ENCODE measurements at places on chromosomes 6 and 20. TPM values are rescaled to one million over a fixed set of nuclear protein-coding genes. Genes with fewer than 3 reads are reported as not detected.

DNA sequence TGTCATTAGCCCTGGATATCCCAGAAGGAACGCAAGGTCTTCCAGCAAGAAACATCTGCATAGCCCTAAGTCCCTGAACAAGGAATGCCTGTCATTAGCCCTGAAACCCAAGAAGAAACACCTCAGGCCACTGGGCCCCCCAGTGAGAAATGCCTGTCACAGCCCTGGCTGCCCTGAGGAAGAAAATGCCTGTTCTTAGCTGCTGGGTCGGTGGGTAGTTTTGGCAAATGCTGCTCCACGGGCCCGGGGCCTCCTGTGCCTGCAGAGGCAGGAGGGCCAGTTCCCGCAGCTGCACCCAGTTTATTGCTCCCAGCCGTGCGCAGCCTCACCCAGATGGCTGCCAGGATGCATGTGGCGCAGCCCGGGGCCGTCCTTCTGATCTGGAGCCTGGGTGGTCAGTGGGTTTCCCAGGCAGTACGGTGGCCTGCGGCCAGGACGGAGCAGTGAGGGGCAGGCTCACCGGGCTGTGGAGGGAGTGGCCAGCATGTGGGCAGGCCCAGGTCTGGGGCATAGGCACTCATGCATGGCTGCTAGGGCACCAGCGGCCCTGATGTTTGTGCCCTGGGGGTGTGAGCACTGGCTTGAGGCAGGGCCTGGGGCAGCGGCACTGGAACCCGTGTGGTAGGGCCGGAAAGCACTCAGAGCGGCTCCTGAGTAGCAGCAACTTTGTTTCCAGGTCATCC lies 219.0 kb downstream of the ERMARD start:
- DNase-seq: no peak

DNA sequence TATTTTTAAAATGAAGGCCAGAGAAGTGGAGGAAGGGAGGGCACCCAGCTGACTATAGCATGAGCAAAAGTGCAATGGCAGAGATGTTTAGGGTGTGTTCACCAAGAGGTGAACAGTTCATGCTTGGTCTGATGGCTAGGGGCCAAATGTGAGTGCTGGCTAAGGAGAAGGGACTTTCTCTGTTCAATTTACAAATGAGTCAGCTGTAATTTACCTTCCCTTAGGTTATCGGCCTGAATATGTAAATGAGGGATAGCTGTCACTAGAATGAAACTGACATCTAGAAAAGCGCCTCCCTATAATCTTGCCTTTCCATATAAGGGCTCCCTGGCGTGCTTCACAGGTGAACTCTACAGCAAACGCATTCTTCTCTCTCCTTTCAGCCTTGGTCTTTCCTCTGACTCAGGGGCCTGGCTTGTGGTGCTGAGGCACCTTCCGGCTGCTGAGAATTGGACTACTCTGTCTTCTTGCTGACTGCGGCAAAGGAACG lies 114.7 kb upstream of the BACH2 start:
- no peak for DNase-seq

GRCh38 chr20:32685541-32686529 lies 12.1 kb upstream of the C20orf203 start:
- DNase-seq: no peak

The TUBB gene
- 1,190 TPM for total RNA-seq

The SRMS gene
- not detected for total RNA-seq

All from occipital lobe (tissue), 3 donors.